ENCODE measurements at places on chromosomes 16 and 17.

GRCh38 chr17:2214047-2214928 is 89.3 kb downstream of the SMG6 start:
- no peak for DNase-seq

DNA sequence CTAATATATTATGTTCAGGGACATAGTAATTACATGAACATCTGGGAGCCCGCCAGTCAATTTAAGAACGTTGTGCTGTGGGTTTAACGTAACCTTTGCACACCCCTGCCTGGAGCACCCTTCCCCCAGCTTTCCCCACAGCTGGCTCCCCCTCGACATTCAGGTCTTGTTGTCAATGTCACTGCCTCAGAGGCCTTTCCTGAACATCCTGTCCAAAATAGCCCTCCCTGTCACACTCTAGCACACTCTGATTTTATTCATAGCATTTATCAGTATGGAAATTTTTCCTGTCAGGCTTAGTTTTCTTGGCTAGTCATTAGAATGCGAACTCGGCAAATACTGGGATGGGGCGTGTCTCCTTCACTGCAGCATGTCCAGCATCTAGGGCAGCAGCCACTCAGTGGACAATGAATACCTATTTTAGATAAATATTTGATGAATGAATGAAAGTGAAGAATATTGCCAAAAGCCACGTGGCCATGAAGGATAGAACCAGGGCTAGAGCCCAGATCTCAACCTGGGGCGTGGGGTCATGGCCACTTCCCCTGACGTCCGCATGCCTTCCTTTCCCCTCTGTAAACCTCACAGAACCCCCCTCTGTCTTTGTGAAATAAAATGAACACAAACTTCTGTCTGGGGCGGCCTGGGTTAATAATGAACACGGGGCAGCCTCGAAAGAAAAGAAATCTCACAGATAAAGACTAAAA is 10.5 kb downstream of the PIK3R6 start:
- DNase-seq, result no peak

GRCh38 chr16:50468749-50469078 is 79.5 kb upstream of the NKD1 start:
- DNase-seq, result no peak

DNA sequence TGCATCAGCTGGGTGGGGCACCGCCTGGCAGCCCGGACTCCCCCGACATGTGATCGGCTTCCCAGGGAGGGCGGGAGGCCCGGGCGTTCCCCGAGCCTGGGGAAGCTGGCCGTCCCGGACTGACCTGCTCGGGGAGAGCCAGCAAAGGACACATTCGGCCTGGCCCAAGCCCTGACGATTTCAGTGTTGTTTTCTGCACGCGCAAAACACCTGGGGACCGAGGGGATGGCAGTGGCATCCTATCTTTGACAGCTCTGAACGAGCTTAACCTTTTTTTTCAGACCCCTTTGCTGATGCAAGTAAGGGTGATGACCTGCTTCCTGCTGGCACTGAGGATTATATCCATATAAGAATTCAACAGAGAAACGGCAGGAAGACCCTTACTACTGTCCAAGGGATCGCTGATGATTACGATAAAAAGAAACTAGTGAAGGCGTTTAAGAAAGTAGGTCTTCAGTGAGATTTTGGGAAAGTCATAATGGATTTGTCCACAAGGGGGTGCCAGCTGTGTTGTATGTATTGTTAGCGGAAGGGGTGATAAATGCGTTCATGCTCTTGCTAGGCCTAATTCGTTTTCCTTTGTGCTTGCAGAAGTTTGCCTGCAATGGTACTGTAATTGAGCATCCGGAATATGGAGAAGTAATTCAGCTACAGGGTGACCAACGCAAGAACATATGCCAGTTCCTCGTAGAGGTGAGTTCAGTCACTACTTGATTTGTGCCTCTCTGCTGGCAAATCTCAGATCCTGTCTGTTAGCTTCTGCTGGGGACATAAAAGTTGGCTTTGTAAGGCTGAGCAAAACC is 1.0 kb downstream of the EIF1 start:
- no peak for DNase-seq

DNA sequence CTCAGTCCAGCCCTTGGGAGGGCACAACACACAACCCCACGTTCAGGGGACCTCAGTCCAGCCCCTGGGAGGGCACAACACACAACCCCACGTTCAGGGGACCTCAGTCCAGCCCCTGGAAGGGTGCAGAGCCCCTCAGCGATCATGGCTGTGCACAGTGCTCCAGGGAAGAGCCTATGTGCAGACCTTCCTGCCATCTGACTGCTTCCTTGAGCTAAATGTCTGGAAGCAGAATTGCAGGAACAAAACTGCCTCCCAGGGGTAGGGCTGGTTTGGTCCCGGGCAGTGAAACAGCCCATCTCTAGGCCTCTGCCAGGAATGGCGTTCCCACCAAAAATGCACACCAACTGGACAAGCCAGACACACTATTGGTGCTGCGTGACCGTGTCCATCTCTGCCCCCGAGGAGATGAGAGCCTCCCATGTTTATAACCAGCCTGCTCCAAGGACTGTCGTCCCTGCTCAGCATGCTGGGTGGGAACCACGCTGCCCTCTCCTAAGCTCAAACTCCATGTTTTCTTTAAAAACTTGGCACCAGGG is 44.0 kb downstream of the ZNF276 start:
- DNase-seq, result no peak

GRCh38 chr17:65035191-65035590 is 21.3 kb downstream of the GNA13 start:
- no peak for DNase-seq

DNA sequence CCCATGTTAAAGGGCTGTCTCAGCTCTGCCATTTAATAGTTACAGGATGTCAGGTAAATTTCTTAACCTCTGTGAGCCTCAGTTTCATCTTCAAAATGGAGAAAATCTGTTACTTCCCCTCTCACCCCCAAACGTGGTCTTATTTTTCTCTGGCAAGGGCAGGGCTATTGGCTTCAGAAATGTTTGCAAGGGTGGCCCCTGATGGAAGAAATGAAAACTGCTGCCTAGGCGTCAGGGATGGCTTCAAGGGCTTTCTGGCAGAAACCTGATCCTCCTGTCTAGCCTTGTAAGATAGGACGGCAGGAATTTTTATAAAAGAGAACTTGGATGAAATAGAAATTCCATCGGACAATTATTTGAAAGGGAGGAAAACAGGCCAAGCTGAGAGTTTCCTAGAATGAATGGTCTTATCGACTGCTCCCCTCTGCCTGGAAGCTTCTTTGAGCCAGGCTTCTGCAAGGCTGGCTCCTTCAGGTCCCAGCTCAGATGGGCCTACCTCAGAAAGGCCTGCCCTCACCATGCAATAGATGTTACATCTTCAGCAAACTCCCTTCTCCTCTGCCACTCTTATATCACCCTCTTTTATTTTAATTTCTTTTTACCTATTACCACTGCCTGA is 43.0 kb upstream of the TANGO6 start:
- no peak for DNase-seq

- no peak for DNase-seq
These were observed 152.7 kb downstream of the SOX9 start for GRCh38 chr17:72273289-72274056.

DNA sequence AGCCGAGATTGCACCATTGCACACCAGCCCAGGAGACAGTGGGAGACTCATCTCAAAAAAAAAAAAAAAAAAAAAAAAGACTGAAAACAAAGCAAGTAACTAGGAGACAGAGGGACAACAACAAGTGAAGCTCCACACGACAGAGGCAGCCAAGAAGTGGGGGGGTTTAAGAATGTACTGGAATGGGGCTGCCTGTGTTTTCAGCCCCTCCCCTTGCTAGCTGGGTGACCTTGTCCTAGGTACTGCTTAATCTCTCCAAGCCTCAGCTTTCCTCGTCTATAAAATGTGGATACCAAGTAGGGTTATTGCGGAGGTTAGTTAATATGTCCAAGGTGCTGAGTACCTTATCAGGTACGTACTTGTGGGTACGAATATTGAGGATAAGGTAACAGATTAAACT is 163.8 kb upstream of the CACNG5 start:
- DNase-seq, result no peak

GRCh38 chr17:7767405-7768021 is 50.0 kb downstream of the DNAH2 start:
- no peak for DNase-seq
